SJSA1 (cell line): ENCODE measurements at places on chromosomes 11 and 22.

- DNase-seq: no peak
Observed at GRCh38 chr11:126754591-126755426, 245.8 kb downstream of the KIRREL3 start.

DNA sequence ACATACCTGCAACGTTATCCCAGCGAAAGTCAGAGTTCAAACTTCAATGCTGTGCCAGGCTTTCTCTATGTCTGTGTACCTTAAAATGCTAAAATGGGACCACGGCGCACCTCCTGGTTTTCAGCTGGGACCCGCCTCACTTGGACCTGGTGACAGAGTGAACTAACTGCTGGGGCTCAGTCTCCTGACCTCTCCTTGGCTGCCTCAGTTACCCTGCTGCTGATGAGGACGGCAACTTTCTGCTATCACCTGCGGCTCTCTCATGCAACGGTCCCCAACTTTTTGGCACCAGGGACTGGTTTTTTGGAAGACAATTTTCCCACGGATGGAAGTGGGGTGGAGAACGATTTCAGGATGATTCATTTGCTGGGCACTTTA, 402.8 kb downstream of the BRD1 start:
- DNase-seq: no peak

DNA sequence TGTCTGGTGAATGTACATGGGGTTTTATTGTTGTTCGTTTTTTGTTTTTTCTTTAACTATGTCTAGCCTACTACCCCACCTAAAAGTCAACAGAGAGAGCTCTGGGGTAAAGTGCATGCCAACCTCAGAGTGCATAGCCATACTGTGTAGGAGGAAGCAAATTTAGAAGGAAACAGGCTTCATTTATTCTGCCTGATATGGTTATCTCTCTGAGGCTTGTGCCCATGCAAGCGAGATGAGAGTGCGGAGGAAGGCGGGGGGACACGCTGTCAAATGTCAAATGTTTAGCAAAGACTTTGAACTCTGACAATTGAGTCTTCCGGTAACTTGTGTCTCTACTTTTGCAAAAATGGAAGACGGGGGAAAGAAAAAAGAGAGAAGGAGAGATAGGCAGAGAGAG, 295.5 kb downstream of the ETS1 start:
- DNase-seq: no peak

- DNase-seq: no peak
Observed at GRCh38 chr11:120612513-120613263, 101.1 kb downstream of the GRIK4 start.
